ENCODE measurements at places on chromosomes 5 and 9.

- no peak for DNase-seq
These were observed 112.9 kb downstream of the ST8SIA4 start for GRCh38 chr5:100790170-100790665.

DNA sequence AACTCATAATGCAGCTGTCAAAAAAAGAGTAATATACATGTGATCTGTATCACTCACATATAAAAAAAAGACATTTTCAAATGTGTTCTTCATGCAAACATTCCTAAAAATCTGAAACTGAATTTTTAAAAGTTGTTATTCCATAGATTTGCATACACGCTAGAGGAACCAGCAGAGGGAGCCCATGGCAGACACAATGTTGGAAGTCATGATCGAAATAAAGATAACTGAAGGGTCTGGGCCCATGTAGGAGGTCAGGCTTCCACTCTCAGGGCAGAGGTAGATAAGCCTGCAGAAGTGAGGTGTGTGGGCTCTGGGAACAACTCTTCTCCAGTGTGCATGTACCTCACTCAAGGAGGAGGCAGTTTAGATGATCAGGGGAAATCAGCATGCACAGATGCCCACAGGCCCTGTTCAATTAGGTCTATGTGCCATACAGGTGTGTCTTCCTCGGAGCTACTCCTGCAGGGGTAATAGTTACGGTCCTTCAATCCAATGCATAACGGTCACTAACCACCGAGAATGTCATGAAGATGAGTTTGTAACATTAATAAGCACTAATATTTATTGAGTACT is 208.6 kb downstream of the EPB41L4A start:
- no peak for DNase-seq

GRCh38 chr5:163497315-163497714 is 8.1 kb upstream of the MAT2B start:
- DNase-seq: no peak

GRCh38 chr9:13443346-13444244 is 164.1 kb upstream of the MPDZ start:
- DNase-seq: no peak

GRCh38 chr5:88875341-88876234 is 7.4 kb downstream of the MEF2C start:
- DNase-seq: no peak

DNA sequence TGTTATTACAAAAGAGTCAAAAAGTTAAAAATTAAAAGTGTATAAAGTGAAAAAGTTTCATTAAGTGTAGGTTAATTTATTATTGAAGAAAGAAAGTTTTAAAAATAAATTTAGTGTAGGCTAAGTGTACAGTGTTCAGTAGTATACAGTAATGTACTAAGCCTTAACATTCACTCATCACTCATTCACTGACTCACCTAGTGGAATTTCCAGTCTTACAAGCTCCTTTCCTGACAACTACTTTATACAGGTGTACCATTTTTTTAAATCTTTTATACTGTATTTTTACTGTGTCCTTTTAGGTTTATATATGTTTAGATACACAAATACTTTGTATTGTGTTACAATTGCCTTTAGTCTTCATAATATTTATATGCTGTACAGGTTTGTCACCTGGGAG is 530.2 kb upstream of the FAM174A start:
- DNase-seq: no peak

GRCh38 chr9:20524776-20525175 is 97.5 kb downstream of the MLLT3 start:
- DNase-seq: no peak

DNA sequence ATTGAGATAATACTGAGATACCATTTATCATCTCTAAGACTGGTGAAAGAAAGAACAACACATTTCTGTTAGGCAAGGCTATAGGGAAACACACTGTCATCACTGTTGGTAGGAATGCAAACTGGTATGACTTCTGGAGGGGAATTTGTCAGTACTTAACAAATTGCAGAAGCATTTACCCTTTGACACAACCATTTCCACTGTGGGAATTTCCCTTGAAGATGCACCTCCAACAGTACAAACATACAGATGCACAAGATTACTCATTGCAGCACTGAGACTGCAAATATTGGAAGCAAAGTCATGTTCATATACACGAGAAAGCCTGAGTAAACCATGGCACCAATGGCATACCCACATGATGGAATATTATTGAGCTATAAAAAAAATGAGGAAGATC is 17.6 kb downstream of the GM2A start:
- no peak for DNase-seq

DNA sequence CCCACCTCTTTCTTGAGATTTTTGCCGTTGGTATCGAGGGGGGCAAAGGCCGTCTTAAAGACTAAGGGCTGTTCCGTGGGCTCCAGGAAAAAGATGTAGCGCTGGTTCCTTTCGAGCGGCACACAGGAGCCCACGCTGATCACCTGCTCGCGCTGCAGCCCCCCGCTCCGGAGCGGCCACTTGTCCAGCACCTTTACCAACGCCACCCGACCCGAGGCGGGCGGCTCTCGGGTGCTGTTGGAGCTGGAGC is 781 bp downstream of the NRG2 start:
- no peak for DNase-seq

- no peak for DNase-seq
These were observed 29.7 kb downstream of the MRPL36 start for GRCh38 chr5:1769752-1770442.

- DNase-seq: no peak
These were observed 41.9 kb downstream of the CFAP90 start for GRCh38 chr5:7808998-7809397.

DNA sequence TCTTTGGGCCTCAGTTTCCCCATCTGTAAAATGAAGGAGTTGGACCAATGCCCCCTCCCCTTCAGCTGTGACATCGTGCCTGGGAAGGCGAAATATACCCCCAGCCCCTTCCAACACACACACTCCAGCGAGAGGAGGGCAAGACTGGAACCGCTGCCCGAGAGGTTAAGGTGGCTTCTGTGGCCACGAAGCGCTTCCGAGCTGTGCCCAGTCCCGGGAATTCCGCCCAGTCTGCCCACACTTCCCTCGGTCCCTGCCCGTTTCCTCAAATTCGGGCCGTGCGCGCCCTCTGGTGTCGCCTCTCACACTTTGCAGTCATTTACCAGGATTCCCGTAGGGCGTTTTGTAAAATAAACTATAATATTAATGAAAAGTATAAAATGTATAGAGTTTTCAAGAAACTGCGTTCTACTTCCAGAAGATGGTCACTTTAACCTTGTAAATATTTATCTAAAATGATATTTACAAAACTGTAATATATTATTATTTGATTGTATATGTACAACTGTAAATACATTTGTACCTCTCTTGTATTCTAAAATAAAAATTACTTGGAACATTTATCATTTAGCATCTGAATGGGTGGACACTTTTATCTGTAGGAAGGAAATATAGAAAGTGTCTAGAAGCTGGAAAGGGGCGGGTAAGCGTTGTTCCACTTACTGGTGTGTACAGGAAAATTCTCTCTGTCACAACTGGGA is 11.0 kb upstream of the EXOSC2 start:
- peak; percentile 49 for DNase-seq

DNA sequence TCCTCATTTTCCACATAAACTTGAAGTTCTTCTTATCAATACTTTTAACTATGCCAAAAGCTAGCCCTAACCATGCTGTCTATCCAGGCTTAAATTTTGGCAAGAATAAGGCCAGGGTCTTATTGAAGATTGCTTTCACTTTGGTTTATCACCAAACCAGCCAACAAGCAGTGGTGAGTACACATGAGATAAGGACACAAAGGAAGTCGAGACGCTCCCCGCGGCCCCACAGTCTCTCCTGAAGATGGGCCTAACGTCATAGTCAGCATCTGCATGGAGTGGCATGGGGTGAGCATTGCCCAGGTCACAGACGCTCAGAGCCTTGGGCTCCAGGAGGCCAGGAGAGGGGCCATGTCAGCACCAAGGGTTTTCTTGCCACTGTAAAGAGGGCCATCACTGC is 80.3 kb downstream of the ATPSCKMT start:
- DNase-seq: no peak

- DNase-seq: no peak
These were observed 185.7 kb downstream of the PLK2 start for GRCh38 chr5:58274191-58274590.

- no peak for DNase-seq
These were observed 56.0 kb downstream of the PLK2 start for GRCh38 chr5:58403822-58404433.

GRCh38 chr5:69083412-69083811 is 10.4 kb upstream of the SLC30A5 start:
- DNase-seq: no peak

DNA sequence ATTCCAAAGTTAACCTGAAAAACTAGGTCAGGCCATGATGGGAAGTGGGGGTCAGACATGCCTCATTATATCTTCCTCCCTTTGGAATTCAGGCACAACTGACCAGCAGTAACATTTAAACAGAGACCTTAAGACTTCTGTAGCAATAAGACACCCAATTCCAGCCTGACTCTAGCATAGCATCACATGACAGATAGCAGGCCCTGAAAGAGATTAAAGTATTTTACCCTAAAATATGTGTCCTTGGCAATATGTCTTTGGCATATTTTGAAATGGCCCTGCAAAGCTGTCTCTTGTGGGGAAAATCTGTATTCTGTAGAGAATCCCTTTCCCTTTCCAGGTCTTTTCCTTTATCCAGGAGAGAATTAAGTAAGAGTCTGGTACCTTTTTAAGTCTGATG is 34.3 kb downstream of the S1PR3 start:
- no peak for DNase-seq

- no peak for DNase-seq
These were observed 88.9 kb downstream of the SLF1 start for GRCh38 chr5:94707359-94707758.

GRCh38 chr5:154749491-154749890 is 5.7 kb upstream of the LARP1 start:
- DNase-seq: no peak

GRCh38 chr5:172769616-172770373 is 1.2 kb downstream of the DUSP1 start:
- no peak for DNase-seq

GRCh38 chr5:111707630-111708164 is 49.3 kb downstream of the NREP start:
- DNase-seq: no peak

- no peak for DNase-seq
These were observed 14.8 kb downstream of the EEIG1 start for GRCh38 chr9:127965953-127966352.

- DNase-seq: no peak
These were observed 66.1 kb downstream of the CACNA1B start for GRCh38 chr9:137943655-137944054.
